Urinary bladder (tissue), 4 donors: ENCODE measurements at places on chromosomes 11 and 22. TPM values are rescaled to one million over a fixed set of nuclear protein-coding genes. Genes with fewer than 3 reads are reported as not detected.

DNA sequence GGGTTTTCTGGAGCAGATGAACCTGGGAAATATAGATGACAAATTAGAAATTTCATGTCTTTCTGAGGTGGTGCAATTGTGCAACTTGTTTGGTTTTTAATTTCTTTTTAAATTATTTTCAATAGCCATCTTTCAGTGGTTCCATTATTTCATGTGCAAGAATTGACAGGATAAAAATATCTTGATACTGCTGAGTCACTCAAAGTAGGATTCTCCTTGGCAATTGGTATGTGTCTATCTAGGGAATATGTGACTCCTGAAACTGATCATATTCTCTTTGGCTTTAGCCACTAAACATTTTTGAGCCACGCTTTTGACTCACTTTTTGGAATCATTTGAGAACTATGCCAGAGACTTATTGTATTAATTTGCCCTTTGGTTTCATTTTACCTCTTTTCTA, 331.5 kb downstream of the KCNA4 start:
- no peak for DNase-seq

GRCh38 chr11:131074573-131074972, 158.3 kb upstream of the SNX19 start:
- no peak for DNase-seq

GRCh38 chr11:65316227-65317024, 1.8 kb downstream of the CDC42EP2 start:
- DNase-seq, result no peak

- no peak for DNase-seq
Observed at GRCh38 chr11:118214210-118214914, 10.4 kb downstream of the JAML start.

DNA sequence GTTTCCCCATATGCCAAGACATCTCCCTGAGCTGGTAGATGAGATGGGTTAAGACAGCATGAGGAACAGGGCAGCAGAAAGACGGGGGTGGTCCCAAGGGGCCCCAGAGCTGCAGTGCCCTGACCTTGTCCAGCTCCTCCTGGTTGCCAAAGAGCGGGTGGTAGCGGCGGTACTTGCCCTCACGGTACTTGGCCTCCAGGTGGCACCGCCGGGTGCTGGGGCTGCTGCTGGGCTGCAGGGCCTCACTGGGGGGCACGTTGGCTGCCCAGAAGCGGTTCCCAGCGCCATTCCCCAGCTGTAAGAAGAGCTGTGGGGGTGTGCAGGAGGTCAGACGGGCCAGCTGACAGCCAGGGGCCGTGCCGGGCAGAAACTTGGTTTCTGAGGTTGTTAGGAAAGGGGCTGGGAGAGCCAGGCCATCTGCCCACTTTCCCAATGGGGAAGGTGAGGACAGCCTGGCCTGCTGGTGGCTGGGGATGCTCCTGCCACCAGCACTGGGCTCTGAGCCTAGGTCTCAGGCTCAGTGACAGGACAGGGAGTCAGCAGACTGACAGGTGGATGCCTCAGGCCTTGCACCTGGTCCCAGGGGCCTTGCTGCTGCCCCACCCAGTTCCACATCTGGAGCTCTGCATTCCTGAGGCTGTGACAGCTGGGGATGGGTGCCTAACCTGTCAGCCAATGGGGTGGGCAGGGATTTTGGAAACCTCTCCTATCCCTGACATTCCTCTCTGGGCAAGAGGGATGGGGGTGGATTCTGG, 30.0 kb upstream of the PDE2A start:
- no peak for DNase-seq

DNA sequence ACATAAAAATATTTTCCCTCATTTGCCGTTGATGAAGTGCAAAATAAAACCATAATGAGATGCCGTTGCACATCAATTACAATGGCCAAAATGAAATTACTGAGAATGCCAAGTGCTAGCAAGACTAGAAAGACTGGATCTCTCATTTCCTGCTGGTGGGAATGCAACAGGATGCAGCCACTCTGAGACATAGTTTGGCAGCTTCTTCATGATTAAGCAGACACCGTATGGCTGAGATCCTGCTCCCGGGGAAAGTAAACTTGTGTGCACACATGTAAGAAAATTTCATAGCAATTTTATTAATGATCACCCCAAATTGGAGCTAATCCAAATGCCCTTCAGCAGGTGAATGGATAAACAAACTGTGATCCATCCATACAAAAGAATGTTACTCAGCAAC, 1013.2 kb downstream of the TBC1D22A start:
- DNase-seq, result no peak

DNA sequence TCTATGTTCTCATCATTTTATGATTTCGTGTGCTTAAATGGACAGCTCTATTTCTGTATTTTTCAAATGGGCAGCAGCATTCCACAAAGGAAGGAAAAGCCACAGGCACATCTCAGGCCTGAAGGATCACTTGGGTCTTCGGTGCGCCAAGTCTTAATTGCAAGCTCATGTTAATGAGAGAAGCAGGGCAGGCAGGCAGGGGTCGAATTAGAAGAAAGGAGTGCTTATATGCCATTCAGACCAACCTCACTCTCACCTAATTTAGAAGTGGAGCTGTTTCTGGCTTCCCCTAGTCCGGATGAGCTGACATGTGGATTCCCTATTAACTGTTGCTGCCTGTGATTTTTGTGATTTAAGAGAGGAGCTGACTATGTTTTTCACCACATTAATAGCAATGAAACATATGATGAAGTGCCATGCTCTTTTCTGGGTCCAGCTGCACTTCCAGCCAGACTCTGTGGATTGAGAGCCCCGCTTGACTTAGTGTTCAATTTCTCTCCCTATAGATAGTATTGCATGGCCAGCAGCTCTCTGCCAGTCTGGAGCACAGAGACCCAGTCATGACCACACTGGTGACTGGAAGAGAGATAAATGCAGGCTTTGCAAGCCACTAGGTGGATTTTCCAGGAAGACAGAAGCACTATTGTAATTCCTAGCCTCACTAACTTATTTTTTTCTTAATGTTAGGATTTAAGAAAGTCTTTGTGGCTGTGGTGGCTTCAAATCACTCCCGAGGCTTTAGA, 373.9 kb upstream of the FAT3 start:
- DNase-seq, result no peak

DNA sequence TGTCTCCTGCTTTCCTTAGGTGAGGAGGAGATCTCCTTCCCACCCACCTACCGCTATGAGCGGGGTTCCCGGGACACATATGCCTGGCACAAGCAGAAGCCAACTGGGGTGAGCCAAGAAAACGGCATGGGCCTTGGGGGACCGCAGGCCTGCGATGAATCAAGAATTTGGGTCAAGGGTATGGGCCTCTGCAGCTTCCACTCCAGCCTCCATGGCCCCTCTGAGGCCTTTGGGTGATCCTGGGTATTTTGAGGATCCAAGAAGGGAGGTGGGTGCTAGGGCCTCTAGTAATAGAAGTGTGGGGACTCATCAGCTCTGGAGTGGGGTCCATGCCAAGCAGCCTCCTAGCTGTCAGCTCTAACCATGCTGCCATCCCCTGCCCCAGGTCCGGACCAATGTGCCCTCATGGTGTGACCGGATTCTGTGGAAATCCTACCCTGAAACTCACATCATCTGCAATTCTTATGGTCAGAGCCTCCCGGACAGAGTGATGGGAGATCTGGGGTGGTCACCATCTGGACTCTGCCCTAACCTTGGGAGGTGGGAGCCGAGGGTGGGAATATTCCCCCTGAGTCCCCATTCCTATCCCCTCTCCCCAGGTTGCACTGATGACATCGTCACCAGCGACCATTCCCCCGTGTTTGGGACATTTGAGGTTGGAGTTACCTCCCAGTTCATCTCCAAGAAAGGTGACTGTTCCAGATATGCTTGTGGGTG, 8.6 kb downstream of the INPPL1 start:
- DNase-seq, result no peak

- DNase-seq, result no peak
Observed at GRCh38 chr11:102603576-102603975, 21.6 kb downstream of the MMP20 start.

DNA sequence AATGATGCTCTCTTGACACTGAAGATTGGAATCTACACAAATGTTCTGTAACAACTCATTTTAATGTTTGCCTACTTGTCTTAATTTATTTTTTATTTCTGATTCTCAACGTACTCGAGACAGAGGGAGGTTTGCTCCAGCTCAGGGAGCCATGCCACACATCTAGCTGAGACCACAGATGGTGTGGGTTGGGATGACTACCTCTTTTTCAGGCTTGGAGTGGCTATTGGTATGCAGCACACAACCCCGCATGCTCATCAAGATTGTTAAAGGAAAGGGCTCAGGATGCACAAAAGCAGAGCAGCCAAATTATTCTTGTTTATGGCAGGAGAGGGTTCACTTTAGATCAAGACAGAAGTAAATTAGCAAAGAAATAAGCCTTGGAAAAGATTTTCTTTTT, 424.5 kb downstream of the OPCML start:
- no peak for DNase-seq

GRCh38 chr11:112590764-112591163, 330.1 kb upstream of the PLET1 start:
- peak; percentile 64 for DNase-seq

- DNase-seq, result no peak
Observed at GRCh38 chr22:31128156-31128555, 5.4 kb downstream of the INPP5J start.

DNA sequence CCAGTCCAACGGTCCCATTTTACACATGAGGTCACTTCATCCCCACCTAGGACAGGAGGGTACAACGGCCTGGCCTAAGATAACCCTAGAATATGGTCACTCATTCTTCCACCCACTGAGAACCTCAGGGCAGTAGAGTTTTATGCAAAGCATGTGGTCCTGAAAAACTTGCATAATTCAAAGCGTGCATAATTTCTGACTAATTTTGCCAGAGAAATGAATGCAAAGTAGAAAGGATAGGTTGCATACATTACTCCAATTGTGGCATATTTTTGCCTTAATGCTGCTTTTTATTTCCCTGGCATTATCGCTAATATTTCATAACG, 32.5 kb upstream of the SLC35C1 start:
- DNase-seq, result no peak

GRCh38 chr22:38244106-38244505, 28.7 kb downstream of the TMEM184B start:
- no peak for DNase-seq

DNA sequence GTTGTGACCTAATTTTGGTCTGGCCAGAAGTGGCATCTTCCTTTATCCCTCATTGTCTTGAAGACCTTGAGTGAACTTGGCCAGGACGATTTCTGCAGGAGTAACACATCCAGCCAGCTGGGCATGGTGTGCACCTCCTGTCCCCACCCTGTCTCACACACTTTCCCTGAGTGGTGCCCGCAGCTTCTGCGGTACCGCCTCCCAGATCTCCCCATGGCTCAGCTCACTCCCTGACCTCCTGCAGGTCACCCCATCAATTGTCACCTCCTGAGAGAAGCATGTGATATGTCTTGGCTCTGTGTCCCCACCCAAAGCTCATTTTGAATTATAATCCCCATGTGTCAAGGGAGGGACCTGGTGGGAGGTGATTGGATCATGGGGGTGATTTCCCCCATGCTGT, 50.2 kb upstream of the TP53I11 start:
- DNase-seq, result no peak

DNA sequence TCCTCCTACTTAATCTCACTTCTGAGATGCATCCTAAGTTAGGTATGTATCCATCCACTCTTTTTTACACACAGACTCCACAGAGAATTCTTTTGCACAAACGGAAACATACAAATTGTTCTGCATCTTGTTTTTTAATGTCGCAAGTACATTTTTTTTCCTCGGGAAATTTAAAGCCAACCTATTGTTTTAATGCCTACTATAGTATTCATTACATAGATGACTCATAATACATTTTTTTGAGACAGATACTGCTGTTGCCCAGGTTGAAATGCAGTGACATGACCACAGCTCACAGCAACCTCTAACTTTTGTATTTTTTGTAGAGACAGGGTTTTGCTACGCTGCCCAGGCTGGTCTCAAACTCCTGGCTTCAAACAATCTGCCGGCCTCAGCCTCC, 90.8 kb upstream of the TMEM45B start:
- DNase-seq, result no peak

DNA sequence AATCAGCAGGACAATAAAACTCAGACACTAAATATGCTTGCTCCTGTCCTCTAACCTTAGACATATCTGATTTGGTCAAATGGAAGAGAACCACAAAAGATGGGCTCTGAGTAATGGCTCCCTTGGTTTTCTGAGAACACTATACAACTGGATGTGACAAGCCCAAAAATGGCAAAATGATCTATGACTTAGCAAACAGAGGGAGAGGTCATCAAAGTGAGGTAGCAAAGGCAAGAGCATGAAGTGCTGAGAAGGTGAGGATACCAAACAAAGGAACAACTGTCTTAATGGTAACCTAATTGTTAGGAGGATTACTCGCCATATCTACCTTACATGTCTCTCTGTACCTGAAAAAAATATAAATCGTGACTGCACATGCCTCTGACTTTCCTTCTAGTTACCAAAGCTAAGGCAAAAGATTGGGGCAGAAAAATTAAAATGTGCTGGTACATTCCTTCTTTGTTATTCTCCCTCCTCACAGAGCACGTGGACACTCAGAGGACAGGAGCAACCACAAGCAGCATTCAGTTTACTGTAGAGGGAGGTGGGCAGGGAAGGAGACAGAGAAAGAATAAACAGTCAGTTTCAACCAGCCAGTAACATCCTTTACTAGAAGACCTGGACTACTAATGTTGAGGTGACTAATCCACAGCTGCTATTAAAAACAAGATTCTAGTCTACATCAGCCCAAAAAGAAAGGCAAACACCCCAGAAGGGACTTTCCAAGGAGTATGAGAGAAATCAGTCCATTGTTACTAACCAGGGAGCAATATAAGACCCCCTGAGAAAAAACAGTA, 88.8 kb downstream of the AMBRA1 start:
- no peak for DNase-seq

- no peak for DNase-seq
Observed at GRCh38 chr11:76653012-76653673, 17.4 kb downstream of the LRRC32 start.

DNA sequence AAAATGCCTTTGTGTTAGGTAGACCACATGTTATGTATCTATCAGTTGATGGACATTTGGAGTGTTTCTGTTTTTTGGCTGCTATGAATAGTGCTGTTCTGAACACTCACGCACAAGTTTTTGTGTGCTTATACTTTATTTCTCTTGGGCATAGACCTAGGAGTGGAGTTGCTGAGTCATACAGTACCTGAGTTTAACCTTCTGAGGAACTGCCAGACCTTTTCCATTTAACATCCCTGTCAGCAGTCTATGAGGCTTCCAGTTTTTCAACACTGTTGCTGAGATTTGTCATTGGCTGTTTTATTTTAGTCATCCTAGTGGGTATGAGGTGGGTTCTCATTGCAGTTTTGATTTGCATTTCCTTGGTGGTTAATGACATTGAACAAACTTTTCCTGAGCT, 4.4 kb downstream of the CTTN start:
- no peak for DNase-seq

The CASP4 gene
- polyA plus RNA-seq, result 39.1 TPM

The UBASH3B gene
- 1.6 TPM for polyA plus RNA-seq

The BDNF gene
- 2.4 TPM for polyA plus RNA-seq

The ADAMTS8 gene
- 17.9 TPM for polyA plus RNA-seq

The CRYBB2 gene
- 0.13 TPM for polyA plus RNA-seq

The INCENP gene
- 9.8 TPM for polyA plus RNA-seq

The POLR2F gene
- polyA plus RNA-seq, result 126 TPM

The LINC01488 gene
- polyA plus RNA-seq, result 0.05 TPM

The VSIG2 gene
- polyA plus RNA-seq, result 36.4 TPM

The LYVE1 gene
- polyA plus RNA-seq, result 99.9 TPM
